ENCODE measurements at places on chromosomes 7 and 10.

GRCh38 chr10:72162978-72163377 is 52.8 kb upstream of the ANAPC16 start:
- no peak for DNase-seq

DNA sequence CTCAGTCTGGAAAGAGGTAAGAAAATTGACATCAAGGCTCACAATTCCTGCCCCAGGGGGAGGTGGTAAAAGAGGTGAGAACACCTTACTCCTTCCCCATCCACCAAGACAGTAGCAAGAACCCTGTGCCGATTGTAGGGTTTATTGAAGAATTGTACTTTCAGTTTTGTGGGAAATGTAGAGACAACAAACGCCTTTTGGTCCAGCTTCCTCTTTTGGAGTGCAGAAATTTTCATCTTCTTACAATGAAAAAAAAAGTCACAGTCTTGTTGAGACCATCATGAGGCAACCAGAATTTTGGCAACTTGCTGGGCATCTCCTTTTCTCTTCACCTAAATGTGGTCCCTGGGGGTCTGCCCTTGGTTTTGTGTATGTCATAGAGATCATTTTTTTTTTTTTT is 217.7 kb downstream of the TMEM178B start:
- DNase-seq: no peak

DNA sequence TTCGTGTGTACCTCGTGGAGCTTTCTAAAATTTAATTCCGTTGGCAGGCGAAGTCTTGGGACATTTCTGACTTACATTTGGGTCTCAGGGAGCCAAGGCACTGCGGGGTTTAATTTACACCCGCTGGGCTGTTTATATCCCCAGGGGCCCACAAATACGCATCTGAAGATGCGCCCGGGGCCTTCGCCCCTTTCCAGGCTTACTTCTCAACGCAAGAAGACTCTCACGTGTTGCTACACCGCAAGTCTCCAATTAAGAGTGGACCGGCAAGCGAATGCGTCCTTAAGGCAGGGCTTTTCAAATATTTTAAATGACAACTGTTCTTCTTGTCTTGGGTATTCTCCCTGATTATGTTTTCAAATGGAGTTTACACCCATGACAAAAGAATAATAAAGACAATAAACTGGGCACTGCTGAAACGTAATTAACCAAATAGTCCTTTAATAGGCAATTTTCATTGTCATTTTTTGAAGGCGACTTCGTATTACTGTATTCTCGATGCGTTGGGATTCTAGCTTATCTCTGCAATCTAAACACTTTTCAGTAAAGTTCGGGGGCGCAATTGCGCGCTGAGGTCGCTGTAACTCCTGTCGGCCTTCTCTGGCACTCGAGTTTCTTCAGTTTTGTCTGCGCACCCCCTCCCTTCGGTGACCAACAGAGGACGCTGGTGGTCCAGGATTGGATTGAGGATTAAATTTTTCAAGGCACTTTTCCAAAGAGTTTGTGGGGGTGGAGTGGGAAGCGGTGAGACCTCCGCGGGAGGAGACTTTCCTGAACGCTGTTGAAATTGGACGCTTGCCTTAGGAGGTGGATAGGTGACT is 837 bp upstream of the IGFBP3 start:
- DNase-seq: no peak

DNA sequence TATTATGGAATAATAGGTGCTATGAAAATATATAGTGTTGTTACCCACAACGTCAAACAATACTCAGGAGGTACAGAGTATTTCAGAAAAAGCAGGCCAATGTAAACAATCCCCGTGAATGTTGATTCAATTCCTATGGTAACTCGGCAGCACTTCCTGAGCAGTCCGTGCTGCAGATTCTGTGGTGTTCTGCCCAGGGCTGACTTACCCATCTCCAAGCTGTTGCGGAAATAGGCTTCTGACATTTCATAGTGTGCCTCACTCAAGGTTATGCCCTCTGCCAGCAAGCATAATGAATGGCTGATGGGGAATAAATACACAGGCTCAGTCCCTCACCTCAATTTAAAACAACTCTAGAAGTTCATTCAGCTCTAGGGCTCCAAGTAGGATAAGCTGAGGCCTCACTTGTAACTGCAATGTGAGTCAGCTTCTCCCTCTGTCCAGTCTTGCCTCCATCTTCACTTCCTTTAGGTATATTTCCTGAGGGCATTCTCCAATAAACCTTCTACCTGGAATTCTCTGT is 177.6 kb downstream of the GNAI1 start:
- no peak for DNase-seq

DNA sequence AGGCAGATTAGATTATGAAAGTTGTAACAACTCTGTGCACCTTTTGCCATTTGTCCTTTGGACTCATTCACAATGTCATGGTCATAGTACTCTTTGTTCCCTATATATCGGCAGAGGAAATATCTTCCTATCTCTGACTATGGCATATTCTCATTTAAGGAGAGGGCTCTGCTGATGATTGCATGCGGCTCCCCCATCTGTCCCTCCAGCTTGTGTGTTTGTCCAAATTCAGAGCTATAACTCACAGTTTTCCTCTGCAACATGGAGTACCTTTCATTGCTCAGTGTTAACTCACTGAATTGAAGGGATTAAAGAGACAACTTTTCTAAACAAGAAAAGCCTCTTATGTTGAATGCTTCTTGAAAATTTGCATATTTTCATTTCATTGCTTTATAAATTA is 145.5 kb downstream of the OTUD1 start:
- no peak for DNase-seq

- no peak for DNase-seq
Measured at GRCh38 chr10:18158773-18159265, 18.6 kb downstream of the CACNB2 start.
